ENCODE measurements at places on chromosomes 6 and 20.

GRCh38 chr6:44263354-44264100 is 1.8 kb downstream of the NFKBIE start:
- DNase-seq, result peak; percentile 81

GRCh38 chr6:149483334-149483725 is 1.5 kb downstream of the ZC3H12D start:
- DNase-seq, result no peak

DNA sequence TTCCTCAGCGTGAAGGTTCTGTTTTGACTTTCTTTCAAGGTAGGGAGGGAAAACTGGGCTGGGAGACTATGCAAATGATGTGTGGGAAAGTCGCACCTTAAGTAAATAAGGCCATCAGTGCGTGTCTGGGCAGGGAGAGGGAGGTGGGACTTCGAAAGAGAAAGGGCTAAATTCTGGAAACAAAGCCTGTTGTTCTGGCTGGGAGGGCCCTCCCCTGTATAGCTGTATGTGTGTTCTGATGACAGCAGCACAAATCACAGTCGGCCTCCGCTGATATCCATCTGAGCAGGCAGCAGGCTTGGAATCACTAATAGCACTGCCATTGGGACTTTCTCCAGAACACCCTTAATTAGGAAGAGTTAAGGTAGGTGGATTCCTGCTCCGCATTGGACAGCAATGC is 19.2 kb downstream of the JAG1 start:
- no peak for DNase-seq

DNA sequence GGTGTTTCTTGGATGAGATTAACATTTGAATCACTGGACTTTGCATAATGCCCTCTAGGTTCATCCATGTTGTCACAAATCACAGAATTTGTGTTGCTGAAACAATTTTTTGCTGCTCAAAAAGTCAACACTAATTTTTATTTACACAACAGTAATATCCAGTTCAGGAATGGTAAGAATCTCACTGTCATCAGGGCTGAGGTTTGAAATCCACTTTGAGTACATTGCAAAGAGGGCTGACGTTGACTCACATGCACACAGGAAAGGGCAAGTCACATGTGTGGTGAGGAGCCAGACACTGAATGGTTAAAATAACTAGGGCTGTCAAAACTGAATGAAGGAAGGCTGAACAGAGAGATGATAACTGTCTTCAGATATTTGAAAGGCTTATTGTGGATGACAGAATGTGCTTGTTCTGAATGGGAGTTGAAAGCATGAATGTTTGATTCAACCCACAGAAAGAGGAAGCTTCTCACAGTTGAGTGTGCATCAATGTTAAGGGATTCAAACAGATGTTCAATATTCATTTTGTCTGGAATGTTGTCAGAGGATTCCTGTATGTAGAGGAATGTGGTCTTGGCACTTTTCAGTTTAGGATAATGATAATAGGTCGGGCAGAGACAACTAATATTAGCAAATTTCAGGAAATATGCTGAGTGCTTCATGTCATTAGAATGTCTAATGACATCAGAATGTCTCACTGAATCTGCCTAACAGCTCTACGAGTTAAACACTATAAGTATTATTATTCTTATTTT is 3.6 kb upstream of the ADGRG6 start:
- DNase-seq, result no peak

- DNase-seq, result no peak
Measured at GRCh38 chr20:18144541-18145099, 7.0 kb downstream of the KAT14 start.

GRCh38 chr6:5085648-5086293 is 630 bp downstream of the PPP1R3G start:
- no peak for DNase-seq

- no peak for DNase-seq
Measured at GRCh38 chr6:26217714-26218075, 130.5 kb downstream of the HFE start.

DNA sequence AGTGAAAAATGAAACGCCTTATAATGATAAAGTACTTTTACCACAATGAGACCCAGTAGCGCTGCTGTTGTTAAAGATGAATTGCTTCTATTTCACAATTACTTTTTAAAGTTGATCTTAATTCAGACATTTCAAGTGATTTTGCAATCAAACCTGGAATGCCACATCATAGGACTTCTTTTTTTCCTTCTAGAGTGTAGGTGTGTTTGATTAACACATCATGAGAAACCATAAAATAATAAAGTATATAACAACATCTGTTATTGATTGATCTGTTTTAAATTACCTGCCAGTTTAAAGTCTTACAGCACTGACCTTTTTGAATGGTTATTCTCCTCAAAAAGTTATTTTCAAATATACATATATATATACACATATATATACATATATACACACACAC is 38.6 kb downstream of the HEBP2 start:
- DNase-seq, result no peak

DNA sequence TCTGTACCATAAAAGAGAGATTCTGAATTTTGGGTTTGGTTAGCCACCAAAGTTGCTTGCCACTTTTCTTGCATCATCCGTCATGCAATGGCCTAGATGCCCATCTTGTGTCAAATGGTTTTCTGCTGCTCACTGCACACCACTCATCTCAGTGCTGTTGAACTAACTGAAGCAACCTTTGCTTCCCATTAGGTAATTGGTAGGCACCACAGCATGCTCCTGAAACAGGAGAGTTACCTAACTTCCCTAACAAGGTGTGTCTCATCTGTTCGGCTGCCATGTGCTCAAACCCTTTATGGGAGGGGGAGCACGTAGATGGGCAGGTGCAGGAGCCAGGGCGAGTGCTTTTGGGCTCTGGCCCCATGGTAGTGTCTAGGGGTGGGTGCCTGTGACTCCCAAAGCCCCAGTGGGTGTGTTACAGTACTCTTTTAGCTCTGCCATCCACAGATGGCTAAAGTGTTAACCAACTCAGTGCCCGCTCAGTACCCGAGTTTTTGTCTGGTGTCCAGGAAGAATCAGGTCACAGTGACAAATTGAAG is 147.4 kb upstream of the SPACA1 start:
- no peak for DNase-seq

- DNase-seq, result no peak
Measured at GRCh38 chr6:134421501-134421900, 103.6 kb upstream of the SGK1 start.

- no peak for DNase-seq
Measured at GRCh38 chr6:15038013-15038791, 207.7 kb upstream of the JARID2 start.

GRCh38 chr6:80209430-80209829 is 103.0 kb downstream of the BCKDHB start:
- DNase-seq, result no peak

DNA sequence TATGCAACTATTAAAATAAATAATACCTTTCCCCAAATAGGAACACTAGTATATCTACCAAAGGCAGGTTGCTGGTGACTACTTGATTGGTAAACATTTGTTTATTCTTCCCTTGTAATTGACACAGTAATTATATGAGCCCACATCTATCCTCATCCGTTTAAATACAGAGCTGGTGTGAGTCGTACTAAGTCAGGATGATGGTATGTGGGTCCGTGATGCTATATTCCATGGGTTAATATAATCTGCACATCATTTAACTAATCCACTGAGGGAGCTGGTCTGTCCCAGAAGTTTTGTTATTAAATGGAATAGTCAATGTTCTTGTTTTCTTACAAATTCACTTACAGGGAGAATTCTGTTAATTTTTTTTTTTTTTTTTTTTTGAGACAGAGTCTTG is 164.0 kb upstream of the AGPAT4 start:
- DNase-seq, result no peak

- DNase-seq, result no peak
Measured at GRCh38 chr20:2051946-2052345, 49.7 kb upstream of the STK35 start.

- DNase-seq, result no peak
Measured at GRCh38 chr6:158963020-158963808, 36.8 kb downstream of the RSPH3 start.

- DNase-seq, result no peak
Measured at GRCh38 chr6:30035784-30036183, 25.3 kb upstream of the POLR1H start.

GRCh38 chr6:18632670-18633410 is 245.7 kb downstream of the RNF144B start:
- DNase-seq, result no peak

- no peak for DNase-seq
Measured at GRCh38 chr6:64998204-64998603, 708.8 kb downstream of the EYS start.

DNA sequence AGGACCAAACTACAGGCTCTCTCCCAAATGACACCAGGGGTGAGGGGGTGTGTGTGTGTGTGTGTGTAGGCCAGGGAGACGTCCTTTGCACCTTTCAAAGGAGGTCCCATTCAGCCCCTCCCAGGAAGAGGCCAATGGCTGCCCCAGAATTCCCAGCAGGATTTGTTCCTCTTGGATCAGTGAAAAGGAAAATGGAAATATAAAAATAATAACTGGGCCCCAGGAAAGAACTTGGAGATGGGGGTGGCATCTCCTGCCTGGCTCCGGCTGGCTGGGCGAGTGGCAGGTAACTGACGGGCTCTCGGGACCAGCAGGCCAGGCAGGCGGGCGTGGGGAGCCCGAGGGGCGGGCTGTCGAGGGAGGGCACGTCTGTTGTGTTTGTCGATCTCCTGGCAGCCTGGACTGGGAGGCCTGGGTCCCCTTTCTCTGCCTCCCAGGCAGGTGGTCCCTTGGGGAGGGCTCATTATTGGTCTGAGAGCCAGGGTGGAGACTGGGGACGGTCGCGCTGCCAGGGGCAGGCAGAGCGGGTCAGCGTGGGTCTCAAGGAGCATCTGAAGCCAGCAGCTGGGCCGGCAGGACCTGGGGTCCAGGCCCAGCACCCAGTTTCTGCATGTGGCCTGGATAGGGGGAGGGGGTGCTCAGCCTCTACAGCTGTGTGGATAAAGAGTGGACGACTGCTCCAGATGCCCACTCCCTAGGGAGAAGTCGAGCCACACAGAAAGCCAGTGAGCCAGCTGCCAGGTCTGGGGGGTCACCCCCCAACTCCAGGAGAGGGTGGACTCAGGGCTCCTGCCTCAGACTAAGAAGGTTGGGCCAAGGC is 3.1 kb downstream of the NOL4L start:
- no peak for DNase-seq

- DNase-seq, result no peak
Measured at GRCh38 chr6:156582509-156582992, 194.6 kb upstream of the ARID1B start.

GRCh38 chr6:29230666-29231065 is 60.0 kb downstream of the OR2J2 start:
- DNase-seq, result no peak

- DNase-seq, result no peak
Measured at GRCh38 chr6:111978532-111979149, 75.3 kb upstream of the CCN6 start.

DNA sequence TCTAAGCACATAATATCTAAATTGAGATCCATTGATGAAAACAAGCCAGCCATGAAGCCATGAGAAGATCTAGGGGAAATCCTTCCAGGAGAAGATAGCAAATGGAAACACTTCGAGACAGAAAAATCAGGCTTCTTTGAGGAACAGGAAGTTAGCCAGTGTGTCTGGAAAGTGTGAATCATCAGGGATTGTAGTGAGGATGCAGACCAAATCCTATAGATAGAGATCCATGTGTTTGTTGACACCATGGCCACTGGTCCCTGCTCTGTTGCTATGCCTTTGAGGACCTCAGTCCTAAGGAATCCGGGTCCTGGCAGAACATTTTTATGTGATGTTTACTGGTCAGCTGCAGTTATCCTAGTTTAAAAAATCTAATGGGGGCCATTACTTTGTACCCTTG is 6.6 kb upstream of the ELOVL2 start:
- no peak for DNase-seq

DNA sequence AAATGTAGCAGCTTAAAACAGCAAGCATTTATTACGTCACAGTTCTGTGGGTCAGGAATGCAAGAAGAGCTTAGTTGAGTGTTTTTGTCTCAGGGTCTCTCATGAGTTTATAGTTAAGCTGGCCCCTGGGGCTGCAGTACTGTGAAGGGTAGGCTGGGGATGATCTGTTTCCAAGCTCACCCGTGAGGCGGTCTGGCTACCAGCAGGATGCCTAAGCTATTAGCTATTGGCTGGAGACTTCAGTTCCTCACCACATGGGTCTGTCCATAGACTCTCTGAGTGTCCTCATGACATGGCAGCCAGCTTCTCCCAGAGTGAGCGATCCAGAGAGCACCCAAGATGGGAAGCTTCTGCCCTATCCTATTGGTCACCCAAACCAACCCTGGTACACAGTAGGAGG is 12.8 kb upstream of the BICRAL start:
- DNase-seq, result no peak

DNA sequence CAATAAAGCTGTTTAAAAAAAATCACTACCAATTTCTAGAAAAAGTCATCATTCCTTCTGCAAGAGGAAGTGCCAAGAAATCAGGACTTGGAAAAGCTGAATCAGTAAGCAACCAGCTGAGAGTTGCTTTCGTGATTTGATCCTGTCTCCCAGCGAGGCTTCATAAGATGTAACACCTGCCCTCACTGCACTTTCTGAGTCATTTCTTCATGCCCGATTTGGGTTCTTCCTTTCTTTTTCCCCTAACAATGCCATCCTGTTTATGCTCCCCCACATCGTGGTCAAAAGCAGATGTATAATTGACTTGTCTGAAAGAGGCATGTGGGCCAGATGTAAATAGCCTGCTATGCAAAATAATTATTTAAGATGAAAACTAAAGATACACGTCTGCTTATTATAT is 52.1 kb downstream of the RIPOR2 start:
- no peak for DNase-seq

- no peak for DNase-seq
Measured at GRCh38 chr20:47062226-47062890, 167.7 kb downstream of the EYA2 start.

GRCh38 chr20:59785669-59785959 is 147.8 kb downstream of the SYCP2 start:
- DNase-seq, result no peak

DNA sequence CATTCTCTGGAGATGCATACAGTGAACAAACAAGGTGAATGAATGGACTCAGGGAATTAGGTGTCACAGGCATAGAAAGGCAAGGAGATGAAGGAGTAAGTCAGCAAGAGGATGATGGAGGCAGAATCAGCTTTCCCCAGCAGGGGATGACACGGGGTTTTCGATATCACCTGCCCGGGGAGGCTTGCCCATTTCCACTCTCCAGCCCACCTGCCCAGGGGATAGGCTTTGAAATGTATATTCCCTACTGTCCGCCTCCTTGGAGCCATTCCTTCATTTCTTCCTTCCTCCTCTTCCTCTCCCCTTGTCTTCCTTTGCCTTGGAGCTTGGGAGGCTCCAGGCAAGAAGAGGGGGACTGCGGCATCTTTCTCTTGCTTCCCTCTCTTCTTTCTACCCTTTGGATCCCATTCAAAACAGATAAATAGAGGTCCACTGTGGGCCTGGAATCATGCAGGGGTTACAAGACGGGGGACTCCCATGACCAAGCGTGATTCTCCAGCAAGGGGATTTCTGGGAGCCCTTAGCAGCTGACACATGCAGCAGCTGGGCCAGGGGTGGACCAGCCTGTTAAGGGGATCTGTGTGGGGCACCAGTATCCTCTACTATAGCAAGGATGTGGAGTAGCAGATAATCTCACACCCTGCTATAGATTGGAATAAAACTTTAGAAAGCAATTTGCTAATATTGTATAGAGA is 23.5 kb upstream of the RNF24 start:
- no peak for DNase-seq

Measured in CD4-positive, alpha-beta T cell treated with Interleukin-1 beta for 1 hour (primary cell).